ENCODE measurements at places on chromosomes 13 and 19.

GRCh38 chr19:1650650-1651567 is 1.5 kb downstream of the TCF3 start:
- no peak for DNase-seq

DNA sequence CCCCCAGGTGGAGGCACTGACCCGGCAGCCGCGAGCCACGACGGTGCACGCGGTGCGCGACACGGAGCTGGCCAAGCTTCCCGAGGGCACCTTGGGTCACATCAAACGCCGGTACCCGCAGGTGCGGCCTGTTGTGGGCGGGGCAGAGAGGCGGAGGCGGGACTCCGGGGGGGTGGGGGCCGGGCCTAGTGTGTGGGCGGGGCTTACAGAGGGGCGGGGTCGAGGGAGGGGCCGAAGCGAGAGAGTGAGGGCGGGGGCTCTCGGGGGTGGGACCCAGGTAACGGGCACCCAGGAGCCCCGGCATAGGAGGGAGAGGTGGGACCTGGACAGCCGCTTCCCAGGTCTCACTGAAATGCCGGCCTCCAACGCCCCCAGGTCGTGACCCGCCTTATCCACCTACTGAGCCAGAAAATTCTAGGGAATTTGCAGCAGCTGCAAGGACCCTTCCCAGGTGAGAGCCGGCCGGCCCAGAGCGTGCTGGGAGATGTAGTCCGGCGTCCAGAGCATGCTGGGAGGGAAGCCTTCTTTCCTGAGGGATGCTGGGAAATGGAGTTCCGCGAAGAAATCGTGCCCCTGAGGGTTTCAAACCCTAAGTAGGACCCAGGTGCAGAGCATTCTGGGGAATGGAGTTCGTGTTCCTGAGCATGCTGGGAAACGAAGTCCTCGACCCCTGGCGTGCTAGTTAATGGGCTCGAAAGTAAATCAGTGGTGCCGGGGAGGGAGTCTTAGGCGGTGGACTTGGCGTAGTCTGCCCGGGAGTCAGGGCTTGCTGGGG is 15.7 kb downstream of the PNPLA6 start:
- DNase-seq = peak; percentile 74

DNA sequence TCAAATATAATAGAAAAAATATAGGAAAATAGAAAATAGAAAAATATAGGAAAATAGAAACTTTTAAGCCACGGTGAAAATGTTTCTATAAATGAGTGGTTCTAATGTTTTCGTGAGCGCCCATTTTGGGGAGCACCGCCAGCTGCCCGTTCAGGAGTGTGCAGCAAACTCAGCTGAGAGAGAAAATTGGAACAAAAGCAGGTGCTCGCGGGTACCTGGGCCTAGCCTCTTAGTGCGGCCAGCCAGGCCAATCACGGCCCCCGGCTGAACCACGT is 204 bp upstream of the PDX1 start:
- DNase-seq = no peak

DNA sequence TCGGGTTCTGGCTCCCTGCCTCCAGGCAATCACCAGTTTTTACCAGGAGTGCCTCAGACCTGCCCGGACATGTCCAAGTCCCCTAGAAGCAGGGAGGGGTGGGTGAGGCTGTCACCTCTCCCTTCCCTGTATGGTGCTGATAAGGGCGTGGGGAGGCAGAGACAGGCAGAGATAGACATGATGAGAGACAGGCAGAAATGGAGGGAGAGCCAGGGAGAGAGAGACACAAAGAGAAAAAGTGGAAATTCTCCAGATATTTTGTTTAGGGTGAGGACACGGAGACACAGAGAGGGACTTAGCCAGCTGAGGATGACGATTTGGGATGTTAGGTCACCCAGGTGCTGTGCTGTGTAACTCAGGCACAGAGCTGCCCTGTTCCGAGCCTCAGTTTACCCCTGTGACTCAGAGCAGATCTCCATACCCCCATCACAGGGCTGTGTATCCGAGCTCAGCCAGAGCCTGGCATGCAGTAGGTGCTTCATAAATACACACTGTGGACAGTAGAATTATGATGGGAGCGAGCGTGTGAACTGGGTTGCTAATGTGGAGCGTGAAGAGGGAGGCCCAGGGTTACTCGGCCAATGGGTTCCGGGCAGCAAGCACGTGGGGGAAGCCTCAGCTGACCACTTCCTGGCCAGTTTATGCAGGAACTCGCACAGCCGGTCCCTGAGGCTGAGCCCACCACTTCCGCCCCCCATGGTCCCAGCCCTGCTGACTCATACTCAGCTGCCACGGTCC is 11.9 kb upstream of the GDF15 start:
- peak; percentile 85 for DNase-seq

Measured in heart right ventricle (tissue), 16 donors.